ENCODE measurements at places on chromosomes 5 and 9.

DNA sequence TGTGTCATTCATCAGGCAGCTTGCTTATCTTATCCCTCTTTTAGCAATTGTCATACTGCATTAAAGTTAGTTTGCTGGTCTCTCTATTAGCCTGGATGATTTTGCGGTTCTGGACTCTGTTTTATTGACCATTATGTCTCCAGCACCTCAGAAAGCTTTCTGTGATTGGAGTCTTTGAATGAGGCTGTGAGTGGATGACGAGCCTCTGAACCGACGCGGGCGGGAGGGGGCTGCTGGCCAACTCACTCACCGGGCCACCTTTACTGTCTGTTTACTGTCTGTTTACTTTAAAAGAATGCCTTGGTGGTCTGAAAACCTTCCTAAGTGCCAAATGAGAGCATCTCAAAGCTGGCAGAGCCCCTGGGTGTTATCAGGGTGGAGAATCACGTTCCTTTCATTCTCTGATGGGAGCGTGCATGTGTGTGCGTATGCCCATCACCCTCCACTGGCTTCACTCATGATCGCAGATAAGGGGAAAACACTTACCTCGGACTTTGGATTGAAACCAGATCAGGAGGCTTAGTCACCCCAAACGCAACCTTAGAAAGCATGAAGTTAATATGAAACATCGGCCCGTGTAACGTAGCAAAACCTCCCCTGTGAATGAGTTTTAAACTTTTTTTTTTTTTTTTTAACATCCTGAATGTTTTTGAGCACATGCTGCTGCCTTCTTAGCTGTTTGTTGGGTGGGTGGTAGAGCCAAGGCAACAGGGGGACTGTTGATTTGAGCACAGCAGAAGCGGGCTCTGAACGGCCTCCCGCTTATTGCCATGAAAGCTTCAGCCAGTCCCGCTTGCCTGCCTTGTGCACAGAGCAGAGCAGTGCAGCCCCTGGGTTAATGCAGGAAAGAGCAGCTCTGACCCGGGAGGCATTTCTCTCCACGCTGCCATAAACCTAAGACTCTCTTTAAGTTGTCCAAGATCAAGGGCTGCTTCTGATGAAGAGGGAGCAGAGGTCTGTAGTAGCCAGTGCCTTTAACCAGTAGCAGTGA lies 173.6 kb downstream of the GADD45G start:
- DNase-seq, result peak; percentile 82

- DNase-seq, result no peak
Observed at GRCh38 chr9:70504834-70505233, 90.4 kb upstream of the KLF9 start.

- no peak for DNase-seq
Observed at GRCh38 chr5:133718457-133718856, 106.1 kb upstream of the FSTL4 start.

DNA sequence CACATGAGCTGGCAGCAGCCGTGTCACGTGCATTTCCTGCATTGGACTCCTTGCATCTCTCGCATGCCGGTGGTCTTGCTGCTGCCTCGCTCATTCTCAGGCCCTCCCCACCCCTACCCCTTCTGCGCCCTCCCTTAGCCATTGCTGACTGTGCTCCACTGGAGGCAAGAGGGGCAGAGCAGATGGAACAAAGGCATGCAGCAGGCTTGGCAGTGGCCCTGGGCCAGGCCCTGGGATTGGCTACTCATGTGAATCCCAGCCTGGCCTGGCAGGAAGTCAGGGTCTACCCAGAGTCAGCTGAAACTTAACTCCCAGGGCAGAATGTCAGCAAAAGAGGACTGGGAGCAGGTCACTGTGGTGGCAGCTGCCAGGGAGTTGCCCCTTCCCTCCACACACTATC lies 62.3 kb downstream of the TSTD2 start:
- no peak for DNase-seq

DNA sequence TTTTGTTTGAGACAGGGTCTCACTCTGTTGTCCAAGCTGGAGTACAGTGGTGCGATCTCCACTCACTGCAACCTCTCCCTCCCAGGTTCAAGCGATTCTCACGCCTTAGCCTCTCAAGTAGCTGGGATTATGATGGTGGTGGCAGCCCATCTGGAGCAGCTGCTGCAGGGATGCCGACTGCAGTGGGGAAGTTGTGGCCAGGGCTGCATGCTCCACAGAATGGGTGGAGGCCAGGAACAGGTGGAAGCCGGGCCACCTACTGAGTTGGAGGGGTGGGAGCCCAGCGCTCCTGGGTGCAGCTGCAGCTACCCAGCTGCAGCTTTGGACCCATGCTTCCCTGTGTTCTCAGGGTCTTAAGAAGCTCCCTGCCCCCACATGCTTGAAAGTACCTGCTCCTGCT lies 99.7 kb downstream of the SCAI start:
- DNase-seq, result no peak

DNA sequence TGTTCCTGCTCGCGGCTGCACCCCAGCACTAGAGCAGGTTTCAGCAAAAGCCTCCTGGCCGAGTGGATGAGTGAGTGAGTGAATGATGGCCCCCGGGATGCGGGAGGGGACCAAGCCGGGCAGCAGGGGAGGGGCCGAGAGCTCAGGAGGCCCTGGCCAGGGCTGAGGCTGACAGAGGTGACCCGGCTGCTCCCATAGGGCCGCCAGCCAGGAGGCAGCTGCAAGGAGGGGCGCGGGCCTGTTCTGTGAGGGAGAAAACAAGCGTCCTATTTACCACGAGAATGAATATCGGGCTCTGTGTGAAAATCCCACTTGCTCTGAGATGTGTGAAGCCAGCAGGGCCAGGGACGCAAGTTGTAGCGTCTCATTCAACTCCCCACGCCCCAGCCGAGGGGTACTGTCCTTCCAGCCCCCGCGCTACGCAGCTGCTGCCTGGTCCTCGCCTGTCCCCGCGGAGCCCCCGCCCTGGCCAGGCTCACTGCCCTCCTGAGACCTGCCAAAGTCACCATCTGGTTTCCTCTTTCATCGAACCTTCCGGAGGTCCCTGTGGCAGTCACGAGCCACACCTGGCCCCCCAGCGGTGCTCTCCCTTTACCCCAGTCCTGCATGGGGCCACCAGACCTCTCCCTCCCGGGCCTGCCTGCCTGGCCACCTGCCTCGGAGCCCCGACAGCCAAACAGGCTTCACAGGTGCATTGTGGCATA lies 38.8 kb downstream of the RASGEF1C start:
- DNase-seq, result no peak

DNA sequence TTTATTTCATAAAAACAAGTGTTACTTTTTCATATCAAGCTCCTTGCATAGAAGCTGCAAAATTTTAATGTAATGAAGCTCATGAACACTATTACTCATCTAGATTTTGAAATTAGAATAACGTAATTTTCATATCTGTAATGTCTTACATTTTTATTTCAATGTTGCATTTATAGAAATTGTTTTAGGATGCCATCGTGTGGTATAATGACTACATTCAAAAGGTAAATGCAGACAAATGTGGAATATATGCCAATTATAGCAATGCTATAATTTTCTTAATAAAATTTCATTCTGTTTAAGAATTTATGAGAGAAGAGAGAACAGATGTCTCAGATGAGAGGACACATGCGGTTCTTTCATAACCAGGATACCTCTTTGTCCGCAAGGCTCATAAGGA lies 230.2 kb downstream of the TMEM232 start:
- DNase-seq, result no peak

DNA sequence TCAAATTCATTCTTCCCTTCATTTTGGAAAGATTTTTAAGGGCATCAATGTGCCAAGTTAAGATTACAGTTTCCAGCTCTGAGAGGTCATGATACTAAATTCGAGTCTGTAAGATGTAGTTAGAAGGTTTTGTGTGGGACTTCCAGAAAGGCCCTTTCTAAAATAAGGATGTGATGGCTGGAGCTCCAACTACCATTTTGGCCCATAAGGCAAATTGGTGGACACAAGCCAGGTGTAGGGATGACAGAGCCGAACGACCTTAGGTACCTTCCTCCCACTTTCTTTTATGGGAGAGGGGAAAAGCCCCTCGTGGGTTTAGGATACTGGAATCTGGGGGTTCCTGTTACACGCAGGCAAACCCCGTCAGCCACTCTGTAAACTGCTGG lies 54.3 kb upstream of the PTPDC1 start:
- no peak for DNase-seq

- DNase-seq, result no peak
Observed at GRCh38 chr5:57818397-57818796, 335.8 kb upstream of the ACTBL2 start.

DNA sequence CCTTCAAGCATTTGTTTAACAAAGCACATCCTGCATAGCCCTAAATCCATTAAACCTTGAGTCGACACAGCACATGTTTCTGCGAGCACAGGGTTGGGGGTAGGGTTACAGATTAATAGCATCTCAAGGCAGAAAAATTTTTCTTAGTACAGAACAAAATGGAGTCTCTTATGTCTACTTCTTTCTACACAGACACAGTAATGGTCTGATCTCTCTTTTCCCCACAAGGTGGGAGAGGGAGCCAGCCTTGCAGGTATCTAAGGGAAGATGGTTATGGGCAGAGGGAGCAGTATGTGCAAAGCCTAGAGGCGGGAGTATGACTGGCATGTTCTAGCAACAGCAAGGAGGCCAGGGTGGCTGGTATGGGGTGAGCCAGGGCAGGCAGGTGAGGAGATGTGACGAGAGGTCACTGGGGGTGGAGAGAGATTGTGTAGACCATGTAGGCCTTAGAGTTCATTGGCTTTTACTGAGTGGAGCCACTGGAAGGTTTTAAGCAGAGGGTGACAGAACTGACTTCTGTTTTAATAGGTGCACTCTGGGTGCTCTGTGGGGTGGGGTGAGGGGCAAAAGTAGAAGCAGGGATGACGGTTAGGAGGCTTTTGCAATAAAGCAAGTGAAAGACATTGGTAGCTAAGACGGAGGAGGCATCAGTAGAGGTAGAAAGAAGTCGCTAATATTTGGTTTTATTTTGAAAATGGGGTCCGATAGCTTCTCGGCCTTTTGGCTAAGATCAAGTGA lies 5.1 kb upstream of the RPS14 start:
- DNase-seq, result no peak

GRCh38 chr5:154181161-154181560 lies 9.4 kb upstream of the GALNT10 start:
- DNase-seq, result no peak

- DNase-seq, result no peak
Observed at GRCh38 chr5:93274291-93274690, 306.7 kb downstream of the NR2F1-AS1 start.

GRCh38 chr9:8428389-8428788 lies 628.8 kb upstream of the DMAC1 start:
- DNase-seq, result no peak
